ENCODE measurements at places on chromosomes 16 and 17. TPM values are rescaled to one million over a fixed set of nuclear protein-coding genes. Genes with fewer than 3 reads are reported as not detected.

- no peak for DNase-seq
Measured at GRCh38 chr17:79832218-79833109, 6.8 kb downstream of the CBX4 start.

The CHD9 gene
- total RNA-seq = 35.3 TPM

The USH1G gene
- 1.1 TPM for total RNA-seq

The ABCA3 gene
- total RNA-seq = 0.51 TPM

The MT1G gene
- not detected for total RNA-seq

DNA sequence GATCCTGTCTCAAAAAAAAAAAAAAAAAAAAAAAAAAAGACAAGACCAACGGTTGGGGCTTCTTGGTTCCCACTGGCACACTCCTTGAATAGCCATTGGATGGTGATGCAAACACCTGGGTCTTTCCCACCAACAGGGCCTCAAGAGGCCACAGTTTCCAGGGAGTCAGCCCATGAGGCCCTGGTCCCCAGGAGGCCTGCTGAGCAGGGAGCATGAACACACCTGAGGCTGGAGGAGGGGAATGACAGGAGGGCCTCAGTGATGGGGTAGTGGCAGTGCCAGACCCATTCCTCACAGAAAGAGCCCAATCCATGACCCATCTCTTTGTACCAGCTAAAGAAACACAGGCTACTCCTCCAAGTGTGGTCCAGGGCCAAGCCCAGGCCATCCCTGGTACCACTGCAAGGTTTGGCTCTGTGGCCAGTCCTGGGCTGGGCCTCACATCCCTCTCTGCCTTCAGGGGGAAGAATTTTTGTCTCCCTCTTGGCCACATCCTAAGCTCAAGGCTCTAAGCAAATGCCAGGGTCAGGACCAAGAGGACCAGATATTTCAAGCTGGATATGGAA, 13.9 kb downstream of the ARL2BP start:
- DNase-seq = no peak

The NPW gene
- 0.13 TPM for total RNA-seq

DNA sequence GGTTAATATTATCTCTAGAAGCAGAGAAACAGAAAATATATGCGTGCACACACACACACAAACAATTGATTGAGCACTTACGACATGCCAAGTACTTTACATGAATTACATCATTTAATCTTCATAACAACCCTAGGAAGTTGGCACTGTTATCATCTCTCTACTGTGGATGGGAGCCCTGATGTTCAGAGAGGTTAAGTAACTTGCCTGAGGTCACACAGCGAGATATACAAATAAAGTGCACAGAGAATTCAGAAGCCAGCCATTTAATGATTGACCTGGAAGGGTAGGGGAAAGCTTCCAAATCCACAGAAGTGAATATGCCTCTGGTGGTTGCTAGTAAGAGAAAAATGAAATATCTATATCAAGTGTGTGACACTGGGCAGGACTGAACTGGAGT, 37.5 kb upstream of the GPR139 start:
- no peak for DNase-seq

DNA sequence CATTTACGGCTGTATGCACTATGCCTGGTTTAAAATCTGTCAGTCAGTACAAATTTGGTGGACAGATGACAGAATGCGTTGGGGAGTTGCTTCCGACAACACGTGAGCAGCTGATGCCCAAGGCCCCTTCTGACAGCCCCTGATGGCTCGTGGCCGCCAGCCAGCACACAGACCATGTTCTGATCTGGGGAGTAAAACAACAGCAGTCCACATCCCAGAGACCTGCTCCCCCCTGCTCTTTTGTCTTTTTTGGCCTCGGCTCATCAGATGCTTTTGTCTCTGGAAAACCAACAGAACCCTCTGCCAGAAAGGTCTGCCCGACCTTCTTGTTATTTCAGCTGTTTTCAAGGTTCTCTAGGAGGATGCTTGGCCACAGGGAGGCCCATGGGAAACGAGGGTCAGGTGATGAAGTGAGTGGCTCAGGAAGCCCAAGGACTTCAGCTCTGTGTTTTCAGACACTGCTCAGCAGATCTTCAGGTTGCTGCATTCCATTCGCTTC, 10.8 kb downstream of the ARSG start:
- DNase-seq = no peak

GRCh38 chr17:47970725-47971499, at the start of gene CDK5RAP3:
CDK5RAP3 (plus strand) TSS chr17:47971113; CDS start chr17:47971147, 34 bp downstream.
- DNase-seq = peak; percentile 95

GRCh38 chr16:11642765-11643116, 25.5 kb upstream of the SNN start:
- DNase-seq = no peak

The TSNAXIP1 gene
- 0.13 TPM for total RNA-seq

The ARHGAP44 gene
- total RNA-seq = 1.7 TPM

GRCh38 chr17:78057113-78057740, 71.3 kb downstream of the TMC6 start:
- no peak for DNase-seq

GRCh38 chr17:35740997-35741931, 9.8 kb downstream of the RASL10B start:
- no peak for DNase-seq

GRCh38 chr16:30958175-30959079, 873 bp downstream of the SETD1A start:
- DNase-seq = no peak

Measured in bronchial epithelial cell (primary cell).